Natural killer cell treated with Interleukin-12 subunit alpha and Interleukin-12 subunit beta and Interleukin-15 and Interleukin-18, amount 100 ng/mL, for 72 hours (primary cell): ENCODE measurements at places on chromosomes 6 and 20.

- DNase-seq, result no peak
These were observed 238.0 kb upstream of the MAN1A1 start for GRCh38 chr6:119587537-119587936.

GRCh38 chr6:33168284-33168601, 24.0 kb downstream of the COL11A2 start:
- peak; percentile 29 for DNase-seq

DNA sequence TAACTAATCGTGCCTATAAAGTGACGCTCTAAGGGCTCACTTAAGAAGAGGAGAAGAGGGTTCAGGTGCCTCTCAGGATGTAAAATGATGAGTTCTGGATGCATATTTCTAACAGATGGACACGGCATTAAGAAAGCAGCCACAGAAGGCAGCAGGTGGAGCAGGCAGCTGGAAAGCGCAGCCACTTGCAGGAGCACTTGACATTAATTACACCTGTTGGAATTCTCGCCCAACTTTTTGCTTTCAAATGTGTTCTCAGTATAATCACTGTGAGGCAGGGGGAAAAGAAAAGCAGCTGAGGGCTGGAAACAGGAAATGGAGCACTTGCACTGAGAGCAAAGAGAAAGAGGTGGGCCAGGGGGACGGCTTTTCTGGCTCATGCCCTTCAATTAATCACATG, 164.2 kb downstream of the NKAIN2 start:
- DNase-seq, result no peak

- no peak for DNase-seq
These were observed 260.4 kb downstream of the PTPRK start for GRCh38 chr6:128259730-128260685.

- DNase-seq, result no peak
These were observed 23.2 kb upstream of the PNPLA1 start for GRCh38 chr6:36246506-36247268.

- no peak for DNase-seq
These were observed 58.9 kb downstream of the IPCEF1 start for GRCh38 chr6:154297721-154298120.

GRCh38 chr6:152368751-152369624, 268.2 kb downstream of the SYNE1 start:
- no peak for DNase-seq

DNA sequence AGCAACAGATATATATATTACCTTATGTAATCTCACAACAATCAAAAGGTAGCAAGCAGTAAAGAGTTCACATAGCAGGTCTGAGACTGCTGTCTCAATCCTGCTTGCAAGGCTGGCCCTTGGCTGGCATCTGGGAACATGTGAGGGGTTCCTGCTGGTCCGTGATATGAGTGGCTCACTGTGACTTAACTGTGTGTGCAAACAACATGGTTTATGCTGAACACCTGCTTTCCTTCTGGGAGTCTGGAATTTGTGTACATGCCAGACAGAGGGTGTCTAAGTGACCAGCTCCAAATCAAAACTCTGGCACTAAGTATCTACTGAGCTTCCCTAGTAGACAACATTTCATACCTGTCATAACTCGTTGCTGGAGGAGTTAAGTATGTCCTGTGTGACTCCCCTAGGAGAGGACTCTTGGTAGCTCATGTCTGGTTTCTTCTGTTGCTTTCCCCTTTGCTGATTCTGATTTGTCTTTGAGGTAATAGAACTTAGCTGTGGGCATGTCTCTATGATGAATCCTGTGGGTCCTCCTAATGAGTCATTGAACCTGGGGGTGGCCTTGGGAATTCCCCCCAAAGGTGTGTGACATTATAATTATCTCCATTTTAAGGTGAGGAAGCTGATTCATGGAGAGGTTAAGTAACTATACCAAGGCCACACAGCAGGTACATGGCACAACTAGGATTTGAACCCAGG, 131.6 kb upstream of the NEDD9 start:
- DNase-seq, result no peak

DNA sequence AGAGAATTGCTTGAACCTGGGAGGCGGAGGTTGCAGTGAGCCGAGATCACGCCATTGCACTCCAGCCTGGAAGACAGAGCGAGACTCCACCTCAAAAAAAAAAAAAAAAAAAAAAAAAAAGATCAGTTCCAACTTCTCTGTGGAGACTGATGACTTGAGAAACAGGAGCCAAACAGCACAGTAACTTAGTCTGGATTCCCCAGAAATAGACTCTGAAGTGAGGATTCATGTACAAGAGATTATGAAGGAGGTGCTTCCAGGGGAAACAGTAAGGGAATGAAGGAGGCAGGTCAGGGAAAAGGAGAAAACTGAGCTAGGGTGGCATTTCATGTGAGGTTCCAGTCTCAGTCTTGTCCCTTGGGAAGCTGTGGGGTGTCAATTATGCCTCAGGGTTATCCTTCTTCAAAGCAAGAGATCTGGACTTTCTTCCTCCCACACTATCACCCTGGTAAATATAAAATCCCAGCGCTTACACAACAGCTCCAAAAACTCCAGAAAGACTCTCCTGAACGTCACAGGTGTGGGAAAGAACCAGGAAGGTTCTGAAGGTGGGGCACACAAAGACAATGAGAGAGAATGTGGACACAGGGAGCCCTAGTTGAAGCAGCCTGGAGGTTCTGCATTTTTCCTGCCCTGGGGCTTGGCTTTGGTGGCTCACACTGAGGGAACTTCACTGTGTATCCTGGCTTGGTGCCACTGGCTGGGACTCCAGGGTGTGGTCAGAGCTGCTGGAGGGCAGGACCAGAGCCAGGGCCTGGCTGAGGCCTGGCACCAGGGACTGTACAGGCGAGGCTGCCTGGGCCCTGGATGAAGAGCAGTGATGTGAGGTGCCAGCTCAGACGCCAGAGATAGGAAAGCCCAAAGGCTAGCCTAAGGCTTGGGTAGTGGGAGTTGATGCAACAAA, 46.8 kb downstream of the PCNA start:
- no peak for DNase-seq

- no peak for DNase-seq
These were observed 93.7 kb downstream of the TULP4 start for GRCh38 chr6:158405933-158406332.

DNA sequence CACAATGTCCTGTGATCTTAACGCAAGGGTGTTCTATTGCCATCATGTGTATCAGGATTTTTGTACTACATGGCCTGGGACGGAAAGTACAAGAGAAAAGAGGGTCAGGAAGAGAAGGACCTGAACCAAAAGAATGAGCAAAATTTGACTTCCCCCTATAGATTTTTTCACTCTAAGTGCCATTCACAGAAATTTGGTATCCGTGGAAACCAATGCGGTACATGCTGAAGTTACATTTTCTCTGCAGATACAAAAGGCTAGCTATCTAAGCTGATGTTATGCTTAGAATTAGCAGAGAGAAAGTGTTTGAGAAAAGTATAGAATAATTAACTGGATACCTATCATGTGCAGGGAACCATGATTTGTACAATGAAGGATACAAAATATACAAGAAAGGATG, 12.4 kb upstream of the PDE7B start:
- no peak for DNase-seq

GRCh38 chr6:49563006-49563886, 12.8 kb downstream of the C6orf141 start:
- no peak for DNase-seq

GRCh38 chr20:21433329-21433890, 36.1 kb upstream of the NKX2-4 start:
- DNase-seq, result no peak

GRCh38 chr20:41055679-41056078, 27.1 kb downstream of the TOP1 start:
- no peak for DNase-seq

- no peak for DNase-seq
These were observed 94.7 kb upstream of the QKI start for GRCh38 chr6:163319609-163320366.

DNA sequence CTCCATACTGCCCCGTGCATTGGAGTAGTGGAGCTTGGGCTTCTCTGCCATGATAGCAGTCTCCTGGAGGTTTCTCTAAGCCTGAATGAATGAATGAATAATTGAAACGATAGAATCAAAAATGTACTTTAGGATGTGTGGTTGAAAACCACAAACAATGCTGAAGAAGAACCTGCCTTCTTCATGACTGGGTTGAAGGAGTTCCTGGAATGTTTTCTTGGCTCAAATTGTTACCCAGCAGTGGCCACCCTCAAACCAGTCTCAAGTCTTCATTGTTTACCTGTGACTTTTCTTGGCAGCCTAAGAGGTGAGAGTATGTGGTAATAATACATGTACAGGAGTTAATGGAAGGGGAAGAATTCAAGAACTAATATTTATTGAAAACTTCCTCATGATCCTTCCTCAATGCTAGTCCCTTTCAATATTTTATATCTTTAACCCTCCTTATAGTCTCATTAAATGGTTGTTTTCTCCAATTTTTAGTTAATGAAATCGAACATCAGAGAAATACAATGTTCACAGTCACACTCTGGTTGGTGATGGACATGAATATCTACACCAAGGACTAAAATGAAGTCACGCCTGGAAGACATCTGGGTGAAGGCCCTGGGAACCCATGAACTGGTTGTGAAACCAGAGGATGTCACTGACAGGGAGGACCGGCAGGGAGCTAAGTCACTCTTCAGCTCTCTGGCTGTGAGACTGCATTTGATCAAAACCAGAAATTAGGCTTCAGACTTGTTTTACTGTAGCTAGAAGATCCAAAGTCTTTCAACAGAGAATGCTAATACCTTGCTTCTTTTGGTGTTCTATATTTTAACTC, at the start of gene GSTA5:
GSTA5 (minus strand) TSS at position 51 of the 823 bp plus-strand sequence.
- DNase-seq, result no peak

DNA sequence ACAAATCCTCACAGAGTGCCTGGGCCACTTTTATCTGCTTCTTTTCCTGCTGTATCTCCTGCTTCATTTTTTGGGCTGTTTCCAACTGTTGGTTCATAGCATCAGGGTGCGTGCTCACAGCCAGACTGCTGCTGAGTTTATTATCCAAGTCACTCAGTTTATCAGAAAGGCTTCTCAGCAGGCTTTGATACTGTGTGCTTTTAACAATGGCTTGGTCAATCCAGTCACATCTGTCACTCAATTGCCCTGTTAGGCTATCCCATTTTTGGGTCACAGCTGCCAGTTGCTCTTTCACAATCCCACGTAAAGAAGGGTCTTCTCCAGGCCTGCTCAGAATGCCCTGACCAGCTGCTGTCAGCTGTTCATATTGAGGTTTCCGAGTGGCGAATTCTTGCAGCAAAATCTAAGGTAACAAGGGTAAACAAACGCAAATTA, 87.2 kb downstream of the DST start:
- DNase-seq, result no peak

DNA sequence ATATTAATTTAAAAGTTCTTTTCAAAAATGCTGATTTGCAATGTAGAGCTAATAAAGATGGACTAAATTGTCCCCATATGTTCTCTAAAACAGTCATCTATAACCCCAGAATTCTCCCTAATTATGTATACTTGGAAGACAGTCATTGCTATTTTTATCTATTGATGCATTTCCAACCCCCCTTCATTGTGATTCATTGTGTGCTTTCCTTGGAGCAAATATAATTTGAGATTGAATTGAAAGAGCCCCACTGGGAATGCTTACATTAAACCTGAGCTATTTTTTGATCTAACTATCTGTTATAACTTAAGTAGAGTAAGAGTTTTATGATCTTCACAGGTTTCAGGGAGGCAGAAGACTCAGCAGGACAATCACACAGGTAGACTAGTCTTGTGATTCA, 73.7 kb upstream of the PTCHD4 start:
- DNase-seq, result no peak

DNA sequence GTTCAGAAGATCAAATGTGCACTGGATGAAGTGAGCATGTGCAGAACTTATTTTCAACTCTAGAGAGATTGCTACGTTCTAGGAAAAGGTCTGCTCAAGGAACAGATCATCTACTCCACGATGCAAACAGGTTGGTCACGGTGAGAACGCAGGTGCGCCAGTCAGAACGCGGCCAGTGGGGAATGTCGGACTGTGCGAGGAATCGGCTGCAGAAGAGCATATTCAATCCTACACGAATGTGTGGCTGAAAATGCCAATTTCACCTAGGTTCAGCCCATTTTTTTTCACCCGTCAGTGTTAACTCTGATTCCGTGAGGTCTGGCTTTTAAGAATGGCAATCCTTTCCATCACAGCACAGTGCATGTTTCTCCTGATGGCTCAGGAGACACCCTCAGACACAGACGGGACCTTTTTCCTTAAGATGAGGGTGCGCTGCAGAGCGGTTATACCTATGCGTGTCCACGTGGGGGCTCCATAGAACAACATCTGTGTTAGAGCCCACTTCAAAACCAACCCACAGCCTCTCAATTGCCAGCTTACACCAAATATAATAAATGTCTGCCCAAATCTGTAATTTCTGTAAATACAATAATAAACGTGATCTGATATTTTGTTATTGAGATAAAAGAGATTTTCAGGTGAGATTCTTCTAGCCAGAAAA, 250.4 kb downstream of the FOXA2 start:
- peak; percentile 68 for DNase-seq

- no peak for DNase-seq
These were observed 5.8 kb downstream of the BTN3A3 start for GRCh38 chr6:26445934-26446667.

- no peak for DNase-seq
These were observed 88.7 kb downstream of the ZHX3 start for GRCh38 chr20:41228858-41229257.

DNA sequence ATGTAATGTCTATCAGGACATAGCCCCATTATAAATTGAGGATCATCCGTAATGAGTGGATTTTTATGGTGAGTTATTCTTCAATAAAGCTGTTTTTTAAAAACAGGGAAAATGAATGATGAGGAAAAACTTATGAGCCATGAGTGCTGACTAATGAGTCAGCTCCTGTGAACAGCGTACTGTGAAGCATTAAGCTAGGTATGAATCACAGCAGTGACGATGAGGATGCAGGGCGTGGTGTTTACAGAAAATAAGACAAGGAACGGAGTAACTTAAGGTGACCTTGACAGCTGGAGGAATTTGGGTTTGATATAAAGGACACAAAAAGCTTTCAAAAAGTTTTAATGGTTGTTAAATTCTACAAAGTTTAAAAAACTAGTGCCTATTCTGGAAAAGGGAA, 96.3 kb downstream of the FOXF2 start:
- DNase-seq, result no peak

GRCh38 chr6:78489874-78490273, 377.5 kb upstream of the IRAK1BP1 start:
- no peak for DNase-seq

GRCh38 chr6:129672881-129673631, 36.9 kb downstream of the ARHGAP18 start:
- no peak for DNase-seq

- no peak for DNase-seq
These were observed 26.3 kb downstream of the ALDH5A1 start for GRCh38 chr6:24520929-24521546.

GRCh38 chr20:60104993-60105803, 147.0 kb downstream of the CDH26 start:
- no peak for DNase-seq

GRCh38 chr20:10763112-10763511, 89.3 kb upstream of the JAG1 start:
- no peak for DNase-seq

- no peak for DNase-seq
These were observed 13.2 kb downstream of the TMEM74B start for GRCh38 chr20:1171461-1172093.

- no peak for DNase-seq
These were observed 19.1 kb downstream of the TAB2 start for GRCh38 chr6:149336609-149336928.

- DNase-seq, result no peak
These were observed 84.9 kb downstream of the SOBP start for GRCh38 chr6:107574856-107575255.
